ENCODE measurements at places on chromosomes 2 and 18.

GRCh38 chr2:28582595-28582994 lies 86.7 kb downstream of the PLB1 start:
- DNase-seq = no peak

GRCh38 chr18:22432657-22433137 lies 15.0 kb upstream of the CTAGE1 start:
- DNase-seq = peak; percentile 70

DNA sequence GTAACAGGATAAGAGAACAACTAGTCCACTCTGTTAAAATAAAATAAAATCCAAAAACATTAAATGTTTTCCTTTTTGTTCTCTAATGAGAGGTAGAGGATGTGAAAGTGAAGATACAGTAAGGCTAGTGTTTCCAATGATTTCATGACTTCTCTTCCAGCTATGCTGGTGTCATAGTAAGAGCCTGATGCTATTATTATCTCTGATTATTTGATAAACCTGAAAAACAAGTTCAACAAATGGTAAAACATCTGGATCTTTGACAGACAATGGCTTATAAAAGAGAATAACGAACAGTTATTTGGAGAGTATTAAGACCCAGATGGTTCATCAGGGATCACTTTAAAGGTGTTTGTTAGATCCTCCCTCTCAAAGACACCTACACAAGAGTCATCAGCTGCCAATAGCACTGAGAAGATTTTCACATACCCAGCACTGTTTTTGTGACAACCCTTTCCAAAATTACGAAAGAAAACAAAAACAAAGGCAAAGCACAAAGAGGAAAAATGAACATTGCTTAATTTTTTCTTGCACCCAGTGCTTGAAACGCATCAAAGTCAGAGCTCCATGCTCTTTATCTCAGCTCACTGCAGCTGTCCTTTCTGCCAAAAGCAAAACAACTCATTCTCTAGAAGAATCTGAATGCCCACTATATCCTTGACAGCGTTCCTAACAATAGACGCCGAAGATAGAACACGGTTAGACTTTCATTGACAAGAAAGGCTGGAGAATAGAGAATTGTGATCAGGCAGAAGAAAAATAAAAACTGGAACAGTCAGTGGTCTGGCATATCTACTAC lies 168.6 kb downstream of the SLC8A1 start:
- no peak for DNase-seq

GRCh38 chr2:98013407-98014042 lies 17.8 kb upstream of the TMEM131 start:
- DNase-seq = no peak

GRCh38 chr18:73677450-73677849 lies 470.2 kb downstream of the FBXO15 start:
- no peak for DNase-seq

- DNase-seq = peak; percentile 14
These were observed 2.0 kb downstream of the FMNL2 start for GRCh38 chr2:152336854-152337510.

DNA sequence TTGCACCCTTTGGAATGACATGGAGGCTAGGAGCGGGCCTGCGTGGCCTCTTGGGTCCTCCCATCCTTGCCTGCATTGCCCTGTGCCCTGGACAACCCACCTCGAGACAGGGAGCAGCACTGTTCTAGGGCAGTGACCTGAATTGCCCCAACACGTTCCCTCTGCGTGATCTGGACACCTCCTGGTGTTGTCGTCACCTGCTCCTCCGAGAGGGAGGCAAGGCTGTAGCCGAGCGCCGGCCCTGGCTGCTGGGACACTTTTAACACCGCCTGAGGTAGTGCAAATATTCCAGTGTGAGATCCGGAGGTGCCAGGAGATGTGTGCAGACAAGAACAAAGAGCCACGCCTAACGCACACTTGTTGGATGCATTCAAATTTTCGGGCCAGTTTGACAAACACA lies 131.5 kb downstream of the SMAD7 start:
- no peak for DNase-seq

DNA sequence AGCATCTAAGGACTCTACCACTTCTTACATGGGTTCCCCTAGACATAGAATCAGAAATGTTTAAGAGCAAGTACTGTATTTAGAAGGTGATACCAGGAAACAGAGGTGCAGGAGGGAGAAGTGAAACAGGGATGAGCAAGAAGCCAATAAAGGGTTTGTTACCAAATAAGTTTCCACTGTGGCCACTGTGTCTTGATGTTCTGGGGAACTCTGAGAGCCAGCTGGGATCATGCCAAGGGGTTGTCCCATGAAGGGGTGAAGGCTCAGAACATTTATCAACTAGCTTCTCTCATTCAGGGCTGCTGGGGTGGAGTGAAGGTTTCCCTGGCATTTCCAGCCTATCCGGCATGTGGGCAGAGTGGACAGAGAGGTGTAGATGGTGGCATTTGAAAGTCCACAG lies 147.1 kb upstream of the SH3BP4 start:
- DNase-seq = no peak

DNA sequence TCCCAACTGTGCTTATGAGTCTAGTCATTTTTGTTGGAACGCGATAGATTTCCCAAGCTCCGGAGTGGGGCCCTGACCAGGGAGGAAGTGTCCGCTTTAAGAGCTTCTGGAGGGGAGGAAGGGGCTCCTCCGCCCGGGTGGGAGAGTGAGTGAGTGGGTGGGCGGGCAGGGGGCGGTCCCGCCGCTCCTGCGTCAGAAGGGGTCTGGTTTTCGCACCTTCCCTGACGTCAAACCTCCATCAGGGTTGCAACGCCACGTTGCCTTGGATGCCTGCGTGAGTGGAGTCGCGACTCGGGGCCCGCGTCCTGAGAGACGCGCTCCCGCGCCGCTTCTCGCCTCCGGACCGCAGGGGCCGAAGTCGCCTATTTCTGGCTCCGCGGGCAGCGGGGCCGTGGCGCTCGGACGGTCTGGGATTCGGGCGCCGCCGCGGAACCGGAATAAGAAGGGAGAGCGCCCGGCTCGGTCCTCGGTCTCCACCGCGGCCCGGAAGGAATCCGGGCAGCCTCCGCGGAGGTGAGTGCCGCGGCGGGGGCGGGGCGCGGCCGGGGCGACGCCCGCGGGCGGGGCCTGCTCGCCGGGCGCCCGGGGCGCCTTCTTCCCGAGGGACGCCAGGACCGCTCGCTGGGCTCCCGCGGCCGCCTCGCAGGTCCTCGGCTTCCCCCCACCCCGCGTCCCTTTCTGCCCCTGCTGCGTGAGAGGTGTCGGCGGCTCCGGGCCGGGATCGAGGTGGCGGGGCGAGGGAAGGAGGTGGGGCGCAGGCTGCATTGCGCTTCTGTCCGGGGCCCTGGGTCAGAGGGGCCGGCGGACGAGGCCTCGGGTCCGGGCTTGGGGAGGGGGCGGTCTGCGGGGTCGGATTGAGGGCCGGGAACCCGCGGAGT lies at the start of gene ZDBF2:
ZDBF2 (plus strand) TSS at position 230 of the 878 bp plus-strand sequence. CDS start 7,187 bp downstream, outside the sequence.
- DNase-seq = no peak

DNA sequence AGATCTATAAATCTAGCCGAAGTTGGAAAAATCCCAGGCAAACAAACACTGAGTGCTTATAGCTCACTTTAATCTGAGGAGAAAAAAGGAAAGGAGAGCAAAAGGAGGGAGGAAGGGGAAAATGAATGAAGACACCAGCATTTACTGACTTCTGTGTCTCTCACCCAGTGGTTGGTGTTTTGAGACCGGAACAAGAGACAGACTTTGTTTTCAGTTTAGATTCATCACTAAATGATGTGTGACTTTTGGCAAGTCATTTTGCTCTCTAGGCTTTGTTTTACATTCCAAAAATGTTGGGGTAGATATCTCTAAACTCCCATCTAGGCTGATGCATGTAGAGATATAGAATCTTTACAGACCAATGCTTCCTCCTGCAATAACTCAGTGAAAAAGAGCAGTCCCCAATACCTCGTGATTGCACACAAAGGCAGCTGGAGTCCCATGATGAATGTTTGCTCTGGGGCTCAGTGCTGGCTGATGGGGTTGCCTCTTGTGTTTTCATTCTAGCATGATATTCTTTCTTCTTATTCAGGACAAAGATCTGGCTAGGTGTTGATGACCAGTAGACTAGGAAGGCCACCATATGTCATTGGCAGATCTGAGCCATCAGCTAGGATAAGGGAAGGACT lies 51.4 kb downstream of the TRIB2 start:
- no peak for DNase-seq

DNA sequence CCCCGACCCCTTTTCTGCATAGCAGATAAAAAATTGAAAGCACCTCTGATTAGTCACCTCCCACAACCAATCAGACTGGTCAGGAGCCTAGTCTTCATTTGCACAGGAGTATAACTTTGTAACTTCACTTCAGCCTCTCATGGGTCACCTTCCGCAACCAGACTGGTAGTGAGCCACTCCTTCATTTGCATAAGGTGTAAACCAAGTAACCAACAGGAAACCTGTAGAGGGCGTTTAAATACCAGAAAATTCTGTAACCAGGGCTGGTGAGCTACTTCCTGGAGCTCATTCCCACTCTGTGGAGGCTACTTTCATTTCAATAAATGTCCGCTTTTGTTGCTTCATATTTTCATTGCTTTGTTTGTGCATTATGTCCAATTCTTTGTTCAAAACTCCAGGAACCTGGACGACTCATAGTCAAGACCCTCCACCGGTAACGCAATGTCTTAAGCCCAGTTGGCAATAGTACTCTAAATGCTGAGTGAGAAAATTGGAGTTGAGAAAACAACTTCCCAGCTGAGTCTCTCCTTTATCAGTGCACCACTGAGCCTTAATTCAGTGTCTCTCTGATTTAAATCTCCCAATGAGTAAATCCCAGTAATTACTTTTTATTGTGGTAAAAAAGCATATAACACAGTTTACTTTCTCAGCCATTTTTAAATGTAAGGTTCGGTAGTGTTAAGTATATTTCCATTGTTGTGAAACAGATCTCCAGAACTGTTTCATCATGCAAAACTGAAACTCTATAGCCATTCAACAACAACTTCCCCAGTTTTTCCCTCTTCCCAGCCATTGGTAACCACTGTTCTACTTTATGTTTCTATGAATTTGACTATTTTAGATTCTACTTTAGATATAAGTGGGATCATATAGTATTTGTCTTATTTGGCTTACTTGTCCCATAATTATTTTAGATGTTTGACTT lies 392.7 kb upstream of the SLC8A1 start:
- DNase-seq = no peak

DNA sequence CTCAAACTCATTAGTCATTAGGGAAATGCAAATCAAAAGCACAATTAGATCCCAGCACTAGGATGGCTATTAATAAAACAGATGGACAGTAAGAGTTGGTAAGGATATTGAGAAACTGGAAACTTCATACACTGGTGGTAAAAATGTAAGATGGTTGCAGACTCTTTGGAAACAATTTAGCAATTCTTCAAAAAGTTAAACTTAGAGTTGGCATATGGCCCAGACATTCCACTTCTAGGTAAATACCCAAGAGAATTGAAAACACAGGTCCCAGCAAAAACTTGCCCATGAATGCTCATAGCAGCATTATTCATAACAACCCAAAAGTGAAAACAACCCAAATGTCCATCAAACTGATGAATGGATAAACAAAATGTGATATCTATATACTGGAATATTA lies 84.9 kb upstream of the ZFP36L2 start:
- DNase-seq = peak; percentile 33

DNA sequence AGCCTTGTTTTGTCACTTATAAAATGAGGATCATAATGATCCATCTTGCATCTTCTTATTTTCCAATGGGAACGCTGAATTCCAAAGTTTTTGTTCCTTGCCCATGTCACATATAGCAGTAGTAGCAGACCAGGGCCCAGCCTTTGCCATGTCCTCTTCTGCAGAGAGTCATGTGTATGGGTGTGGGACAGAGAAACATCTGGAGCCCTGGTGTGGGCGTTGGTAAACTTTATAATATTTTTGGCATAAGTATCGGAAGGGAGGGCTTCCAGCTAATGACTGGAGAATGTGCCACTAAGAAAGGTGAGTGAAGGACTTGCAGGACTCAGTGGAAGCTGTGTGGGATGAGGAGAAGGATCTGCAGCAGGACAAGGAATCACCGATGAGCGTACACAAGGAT lies 157.2 kb downstream of the NCKAP5 start:
- DNase-seq = no peak

GRCh38 chr2:121359716-121360565 lies 74.9 kb upstream of the TFCP2L1 start:
- DNase-seq = no peak

DNA sequence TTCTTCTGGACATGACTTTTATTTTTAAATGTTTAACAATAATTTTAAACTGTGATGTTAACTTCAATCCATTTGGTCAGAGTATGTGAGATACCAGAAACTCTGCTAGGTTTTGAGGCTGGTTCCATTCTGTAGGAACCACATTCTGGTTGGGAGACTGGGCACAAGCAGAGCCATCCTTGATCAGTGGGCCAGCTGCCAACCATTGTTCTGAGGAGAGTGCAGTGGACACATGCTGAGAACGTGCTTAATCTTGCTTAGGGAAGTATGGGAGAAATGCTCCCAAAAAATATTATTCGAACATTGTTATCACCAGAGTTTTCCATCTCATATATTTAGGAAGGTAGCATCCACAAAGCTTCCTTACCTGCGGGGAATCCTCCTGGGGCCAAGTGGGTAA lies 155.8 kb downstream of the RTN4 start:
- DNase-seq = no peak

DNA sequence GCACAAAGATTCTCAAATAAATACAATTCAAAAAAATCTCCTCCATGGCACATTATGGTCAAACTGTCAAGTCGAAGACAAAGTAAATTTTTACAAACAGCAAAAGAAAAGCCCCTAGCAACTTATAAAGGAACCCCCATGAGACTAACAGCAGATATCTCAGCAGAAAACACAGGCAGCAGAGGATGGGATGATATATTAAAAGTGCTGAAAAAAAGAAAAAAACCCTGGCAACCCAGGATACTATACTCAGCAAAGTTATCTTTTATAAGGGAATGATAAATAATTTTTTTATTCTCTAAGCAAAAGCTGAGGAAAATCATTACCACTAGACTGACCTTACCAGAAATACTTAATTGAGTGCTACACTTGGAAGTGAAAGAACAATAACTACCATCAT lies 326.4 kb downstream of the CYRIA start:
- DNase-seq = no peak

DNA sequence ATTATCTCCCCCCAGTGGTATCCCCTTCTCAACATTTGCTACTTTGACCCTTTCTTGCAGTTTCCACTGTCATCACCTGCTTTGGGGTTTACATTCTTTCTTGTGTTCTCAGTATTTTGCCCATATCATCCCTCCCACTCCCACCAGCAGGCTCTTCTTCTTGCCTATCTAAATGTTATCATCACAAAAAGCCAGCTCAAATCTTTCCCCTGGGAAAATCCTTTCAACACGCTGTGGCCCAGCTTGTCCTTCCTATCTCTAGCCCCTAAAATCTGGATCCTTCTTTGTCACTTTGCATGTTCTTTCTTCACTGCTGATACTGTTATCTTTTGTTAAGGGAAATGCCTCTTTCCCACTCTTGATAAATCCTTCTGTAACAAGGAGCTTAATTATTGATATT lies 138.2 kb downstream of the RAD51AP2 start:
- no peak for DNase-seq

- no peak for DNase-seq
These were observed 73.8 kb downstream of the RAB3GAP1 start for GRCh38 chr2:135125940-135126339.

DNA sequence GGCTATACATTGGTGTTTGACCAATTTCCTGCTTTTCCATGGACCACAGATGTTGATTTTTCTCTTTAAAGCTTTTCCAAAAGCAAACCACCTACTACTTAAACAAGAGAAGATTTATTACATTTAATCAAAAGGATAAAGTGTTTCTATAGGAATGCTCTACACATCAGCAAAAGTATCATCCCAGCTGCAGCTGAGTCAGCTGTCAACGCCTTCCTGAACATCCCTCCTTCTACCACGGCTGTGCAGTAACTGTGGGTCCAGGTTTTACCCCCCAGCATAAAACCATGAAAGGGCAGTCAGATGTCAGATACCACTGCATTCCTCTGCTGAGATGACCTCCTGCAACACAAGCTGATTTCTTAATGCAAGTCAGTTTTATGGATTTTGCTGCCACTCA lies 524.5 kb upstream of the MEX3C start:
- no peak for DNase-seq
